ENCODE measurements at places on chromosomes 5 and 9.

GRCh38 chr5:77483682-77484081 is 8.4 kb downstream of the WDR41 start:
- no peak for DNase-seq

- DNase-seq, result no peak
Observed at GRCh38 chr5:109910874-109911273, 221.1 kb downstream of the MAN2A1 start.

DNA sequence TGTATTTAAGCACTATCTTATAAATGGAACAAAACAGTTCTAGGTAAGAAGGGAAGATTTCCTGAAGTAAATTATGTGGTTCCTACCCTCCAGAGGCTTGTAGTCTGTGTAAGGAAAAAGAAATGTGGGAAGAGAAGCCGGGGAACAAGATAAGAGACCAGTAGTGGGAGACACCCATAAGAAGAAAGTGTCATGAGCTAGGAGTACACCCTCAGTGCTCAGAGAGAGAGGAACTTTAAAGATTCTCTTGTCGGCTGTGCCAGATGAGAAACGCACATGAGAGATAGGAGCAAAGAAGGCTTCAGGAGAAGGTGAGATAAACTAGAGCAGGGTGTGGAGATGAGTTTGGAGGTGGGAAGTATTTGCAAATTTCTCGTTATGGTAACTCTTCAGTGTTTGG is 18.1 kb downstream of the SLC36A1 start:
- no peak for DNase-seq

DNA sequence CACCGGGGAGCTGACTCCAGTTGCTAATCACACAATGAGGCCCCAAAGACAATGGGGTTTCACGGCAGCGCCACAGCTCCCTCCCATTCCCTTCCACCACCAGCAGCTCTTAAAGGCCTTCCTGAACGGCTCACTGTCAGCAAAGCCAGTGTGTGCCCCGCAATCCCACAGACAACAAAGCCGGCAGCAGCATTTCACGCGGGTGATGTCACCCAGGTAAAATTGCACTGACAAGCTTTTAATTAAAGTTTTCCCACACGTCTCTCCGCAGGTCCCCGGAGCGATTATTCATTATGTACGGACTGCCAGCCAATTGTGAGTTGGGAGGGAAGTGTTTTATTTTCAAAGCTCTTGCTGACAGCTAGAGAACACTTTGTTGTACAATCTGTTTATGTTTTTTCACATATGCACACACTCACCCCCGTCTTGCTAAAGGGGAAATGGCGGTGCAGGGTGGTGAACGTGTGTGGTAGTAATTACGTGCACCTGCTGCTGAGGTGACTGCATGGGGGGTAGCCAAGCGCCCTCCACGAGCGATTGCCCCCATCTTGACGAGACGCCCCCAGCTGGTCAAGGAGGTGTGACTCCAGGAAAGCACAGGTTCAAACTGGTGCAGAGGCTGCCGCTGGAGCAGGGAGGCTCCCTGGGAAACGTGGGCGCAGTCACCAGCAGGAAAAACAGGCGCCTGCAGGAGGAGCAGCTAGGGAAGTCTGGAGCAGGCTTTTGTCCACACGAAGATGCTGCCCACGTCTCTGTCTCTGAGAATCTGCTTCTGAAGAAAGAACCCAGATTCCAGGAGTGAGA is 65.0 kb downstream of the IRX2 start:
- DNase-seq, result no peak

Measured in NCI-H1417 treated with DMSO at 0.1 percent for 48 hours (cell line).